ENCODE measurements at places on chromosomes 1 and 21.

GRCh38 chr1:155287987-155288543, 10.8 kb downstream of the HCN3 start:
- no peak for DNase-seq

DNA sequence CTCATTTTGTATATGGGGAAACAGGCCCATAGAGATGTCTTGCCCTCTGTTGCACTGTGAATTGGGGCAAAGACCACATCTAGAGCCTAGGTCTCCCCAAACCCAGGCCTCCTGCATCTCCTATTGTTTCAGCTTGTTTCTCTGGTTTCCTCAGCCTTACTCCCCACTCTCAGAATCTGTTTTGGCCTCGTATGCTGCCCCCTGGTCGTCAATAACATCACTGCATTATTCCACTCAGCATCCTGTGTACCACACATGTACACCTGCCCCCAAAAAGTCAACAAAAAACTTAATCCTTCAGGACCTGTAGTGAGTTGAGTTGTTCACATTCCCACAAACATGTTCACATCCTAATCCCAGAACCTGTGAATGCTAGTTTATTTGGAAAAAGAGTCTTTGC, 184.8 kb downstream of the BRINP2 start:
- DNase-seq, result peak; percentile 22

GRCh38 chr1:58982259-58982998, 198.6 kb upstream of the JUN start:
- DNase-seq, result no peak

DNA sequence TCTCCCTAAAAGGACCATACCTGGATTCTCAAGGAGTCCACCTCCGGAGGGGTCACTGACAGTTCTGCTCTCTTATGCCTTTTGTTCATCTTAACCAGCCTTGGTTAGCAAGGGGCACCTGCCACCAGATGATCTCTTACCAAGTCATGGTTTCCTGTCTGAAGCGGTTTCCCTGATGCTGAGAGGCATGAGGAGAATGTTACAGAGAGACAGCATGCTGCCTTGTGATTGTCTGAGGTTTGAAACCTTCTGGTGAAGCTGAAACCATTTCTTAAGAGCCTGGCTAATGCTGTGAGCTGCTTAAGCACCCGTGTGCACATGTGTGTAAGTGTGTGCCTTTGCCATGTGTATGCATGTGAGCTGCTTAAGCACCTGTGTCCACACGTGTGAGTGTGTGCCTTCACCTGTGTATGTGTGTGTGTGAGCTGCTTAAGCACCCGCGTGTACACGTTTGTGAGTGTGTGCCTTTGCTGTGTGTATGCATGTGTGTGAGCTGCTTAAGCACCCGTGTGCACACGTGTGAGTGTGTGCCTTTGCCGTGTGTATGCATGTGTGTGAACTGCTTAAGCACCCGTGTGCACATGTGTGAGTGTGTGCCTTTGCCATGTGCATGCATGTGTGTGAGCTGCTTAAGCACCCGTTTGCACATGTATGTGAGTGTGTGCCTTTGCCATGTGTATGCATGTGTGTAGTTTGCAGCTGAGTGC, 136.4 kb upstream of the COL6A1 start:
- DNase-seq, result no peak

- no peak for DNase-seq
Observed at GRCh38 chr1:27006683-27007082, 6.0 kb downstream of the TENT5B start.

DNA sequence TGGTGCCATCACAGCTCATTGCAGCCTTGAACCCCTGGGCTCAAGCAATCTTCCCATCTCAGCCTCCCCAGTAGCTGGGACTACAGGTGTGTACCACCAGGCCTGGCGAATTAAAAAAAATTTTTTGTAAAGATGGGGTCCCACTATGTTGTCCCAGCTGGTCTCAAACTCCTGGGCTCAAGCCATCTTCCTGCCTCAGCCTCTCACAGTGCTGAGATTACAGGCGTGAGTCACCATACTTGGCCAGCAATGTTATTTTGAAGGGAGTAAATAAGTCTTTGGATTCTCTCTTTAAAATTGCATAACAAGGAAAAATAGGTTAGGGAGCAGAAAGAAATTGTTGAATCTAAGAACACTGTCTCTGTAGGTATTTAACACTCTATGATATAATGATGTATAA, 111.3 kb downstream of the RPS6KC1 start:
- no peak for DNase-seq

GRCh38 chr21:21851205-21851604, 853.0 kb downstream of the NCAM2 start:
- no peak for DNase-seq

DNA sequence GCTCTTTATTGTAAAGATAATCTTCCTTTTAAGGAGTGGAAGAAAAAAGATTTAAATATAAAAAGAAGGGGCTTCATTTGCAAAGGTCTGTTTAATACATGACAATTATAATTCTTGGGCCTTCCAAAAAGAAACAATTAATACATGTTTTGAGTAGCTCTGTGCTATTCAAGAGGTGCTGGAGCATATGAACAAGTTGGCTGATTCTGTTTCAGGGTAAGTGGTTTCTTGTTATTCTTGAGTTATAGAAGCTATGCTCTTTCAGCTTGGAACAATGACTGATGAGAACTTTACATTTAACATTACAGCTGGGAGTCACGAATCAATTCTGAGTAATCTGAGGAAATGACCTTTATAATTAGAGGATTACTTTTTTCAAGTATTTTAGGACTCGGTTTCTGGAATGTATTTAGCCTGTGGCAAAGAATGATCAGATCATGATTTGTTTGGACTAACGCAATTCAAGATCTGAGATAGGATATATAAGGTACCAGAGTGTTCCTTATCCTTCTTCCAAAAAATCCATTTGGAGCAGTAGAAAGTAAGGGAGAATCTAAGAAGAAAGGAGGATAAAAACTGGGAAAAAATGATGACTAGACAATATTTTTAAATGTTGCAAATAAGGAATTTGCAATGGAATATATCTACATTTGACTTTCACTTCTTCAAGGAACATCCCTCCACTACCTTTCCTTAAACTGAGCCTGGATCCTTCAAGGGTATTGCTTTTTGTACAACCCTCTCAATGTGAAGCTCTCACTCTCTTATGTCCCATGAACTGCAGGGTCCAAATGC, 77.1 kb upstream of the KCTD3 start:
- DNase-seq, result peak; percentile 15

- no peak for DNase-seq
Observed at GRCh38 chr1:17599291-17599953, 59.9 kb downstream of the ARHGEF10L start.

DNA sequence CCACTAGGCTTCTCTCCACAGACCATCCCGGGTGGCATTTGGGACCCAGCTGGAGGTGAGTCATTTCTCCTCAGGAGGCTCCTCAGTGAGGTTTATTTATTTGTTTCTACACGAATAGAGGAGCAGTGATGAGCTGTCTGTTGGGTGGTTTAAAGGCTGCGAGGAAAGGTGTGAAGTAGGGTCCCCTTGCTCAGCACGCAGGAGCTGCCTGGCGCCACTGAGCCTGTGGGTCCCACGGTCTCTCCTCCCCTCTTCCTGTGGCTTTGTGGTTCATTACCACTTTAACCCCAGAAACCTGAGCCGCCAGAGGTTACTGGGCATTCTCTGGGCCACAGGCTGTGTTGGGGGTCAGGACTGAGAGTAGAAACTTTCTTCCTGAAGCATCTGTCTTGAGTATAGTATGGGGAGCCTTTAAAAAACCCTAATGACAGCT, 39.9 kb downstream of the IL6R start:
- DNase-seq, result no peak

- DNase-seq, result no peak
Observed at GRCh38 chr1:63748046-63748580, 25.7 kb upstream of the ROR1 start.

DNA sequence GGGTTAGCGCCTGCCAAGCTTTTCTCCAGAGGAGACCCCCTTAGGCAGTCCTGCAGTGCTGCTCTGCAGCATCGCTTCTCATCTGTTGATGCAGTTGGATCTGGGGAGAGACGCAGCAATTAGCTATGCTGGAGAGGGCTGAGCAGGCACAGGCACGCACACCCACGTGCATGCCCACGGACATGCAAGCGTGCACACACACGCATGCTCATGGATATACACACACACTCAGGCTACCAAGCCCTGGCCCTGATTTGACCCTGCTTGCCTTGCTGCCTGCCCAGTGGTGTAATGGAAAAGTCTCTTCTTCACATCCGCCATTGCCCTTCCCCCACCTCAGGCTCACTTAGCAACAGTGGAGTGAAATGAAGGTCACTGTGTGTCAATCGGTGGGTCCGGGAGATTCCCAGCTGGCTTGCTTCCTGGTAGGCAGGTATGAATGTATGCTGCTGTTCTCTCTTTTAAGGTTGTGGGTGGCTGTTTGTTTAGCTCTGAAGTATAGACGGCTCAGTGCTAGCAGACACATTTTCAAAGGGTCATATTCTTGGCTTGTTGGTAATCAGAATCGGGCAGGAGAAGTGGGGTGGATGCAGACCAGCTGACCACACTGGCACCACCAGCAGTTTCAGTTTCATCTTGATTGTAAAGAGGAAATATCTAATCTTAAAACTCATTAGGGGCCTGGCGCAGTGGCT, 9.5 kb downstream of the ATP1B1 start:
- DNase-seq, result no peak

DNA sequence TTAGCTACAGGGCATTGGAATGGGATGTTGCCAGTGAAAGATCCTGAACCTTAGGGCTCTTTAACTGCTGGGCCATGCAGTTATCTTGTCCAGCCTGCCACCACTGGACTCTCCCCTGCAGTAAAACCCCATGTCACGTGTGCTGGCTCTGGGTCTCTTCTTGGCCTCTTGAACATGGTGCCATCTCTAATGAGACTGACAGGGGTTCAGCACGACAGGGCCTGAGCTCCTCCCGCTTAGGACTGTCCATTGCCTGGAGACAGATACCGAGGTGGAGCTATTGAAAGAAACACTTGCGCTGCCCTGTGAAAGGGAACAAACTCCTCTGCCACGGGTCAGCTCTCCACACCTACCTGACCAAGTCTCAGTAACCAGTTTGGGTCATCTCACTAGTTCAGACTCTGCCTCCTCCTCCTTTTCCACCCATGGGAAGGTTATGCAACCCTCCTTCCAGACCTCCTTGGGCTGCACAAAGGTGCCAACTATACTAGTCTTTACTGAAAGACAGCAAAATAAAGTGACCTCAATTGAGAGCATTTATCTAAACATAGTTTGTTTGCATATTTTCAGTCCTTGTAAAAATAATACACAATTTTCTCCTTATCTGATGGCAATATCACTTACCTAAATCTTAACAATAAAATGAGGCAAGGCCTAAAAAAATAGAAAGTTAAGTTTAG, 66.0 kb downstream of the GNG12 start:
- no peak for DNase-seq

GRCh38 chr1:24452922-24453485, 37.4 kb downstream of the NIPAL3 start:
- no peak for DNase-seq

- DNase-seq, result no peak
Observed at GRCh38 chr1:79220509-79220908, 214.0 kb upstream of the ADGRL4 start.

DNA sequence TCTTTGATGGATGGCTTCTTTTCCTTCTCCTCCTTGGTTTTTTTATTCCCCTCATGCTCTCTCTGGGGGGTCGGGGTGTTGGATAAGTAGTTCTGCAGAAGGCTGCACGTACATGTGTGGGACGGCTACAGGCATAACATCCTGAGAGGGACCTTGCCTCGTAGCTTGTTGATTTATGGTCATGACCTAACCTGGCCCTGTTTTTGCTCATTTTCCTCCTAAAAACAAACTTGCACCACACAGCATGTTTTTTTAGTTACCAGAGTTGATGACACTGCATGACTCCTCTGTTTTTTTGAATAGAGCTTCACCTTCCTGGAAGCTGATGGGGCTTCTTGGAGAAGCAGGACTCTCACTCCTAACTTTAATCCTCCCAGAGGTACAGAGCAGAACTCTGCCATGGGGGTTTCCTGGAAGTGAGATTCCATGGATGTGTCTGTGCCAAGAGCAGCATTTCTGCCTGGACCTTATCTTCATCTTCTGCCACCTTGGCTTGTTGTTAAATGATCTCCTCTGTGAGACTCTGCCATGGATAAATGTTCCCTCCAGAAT, 114.7 kb downstream of the PAPPA2 start:
- no peak for DNase-seq

- no peak for DNase-seq
Observed at GRCh38 chr1:22117851-22118250, 25.0 kb downstream of the WNT4 start.

GRCh38 chr1:184350573-184350972, 36.3 kb upstream of the C1orf21 start:
- no peak for DNase-seq

GRCh38 chr1:234405676-234406075, 32.4 kb downstream of the COA6 start:
- no peak for DNase-seq

Data from HS-5 (cell line).